ENCODE measurements at places on chromosomes 4 and X. TPM values are rescaled to one million over a fixed set of nuclear protein-coding genes. Genes with fewer than 3 reads are reported as not detected.
A peak's percentile ranks its signal among the peaks of the same experiment; 100 is the strongest.

- H3K4me3 ChIP-seq = peak overlapping the region; percentile 69
- no peaks in the 10 kb centered on the region for H3K27me3 ChIP-seq
- peak overlapping the region; percentile 96 for H3K27ac ChIP-seq
- H3K36me3 ChIP-seq = no peaks in the 10 kb centered on the region
Observed at GRCh38 chr4:73070074-73070390, 516 bp upstream of the COX18 start.

DNA sequence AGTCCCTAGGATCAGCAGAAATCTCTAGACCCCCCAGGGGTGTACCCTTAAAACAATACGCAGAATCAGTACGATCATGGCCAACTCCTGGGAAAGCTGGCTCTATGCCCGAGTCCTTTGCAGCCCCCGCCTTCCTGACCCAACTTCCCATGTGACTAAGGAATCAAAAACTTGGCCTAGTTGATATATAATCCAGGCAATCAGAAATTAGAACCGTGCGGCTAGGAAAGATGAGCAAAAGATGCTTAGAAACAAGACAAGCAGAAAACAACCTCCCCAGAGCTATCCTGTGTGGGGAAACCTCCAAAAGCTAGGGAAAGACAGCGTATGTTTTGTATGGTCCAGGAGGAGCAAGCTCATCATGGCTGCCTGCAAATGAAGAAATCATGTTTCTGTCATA lies 110.0 kb downstream of the PPARGC1A start:
- H3K27ac ChIP-seq = no peak overlapping the region
- DNase-seq = no peak
- no peak overlapping the region for H3K4me3 ChIP-seq
- no peaks in the 10 kb centered on the region for H3K36me3 ChIP-seq
- H3K27me3 ChIP-seq = no peaks in the 10 kb centered on the region
- no peaks in the 10 kb centered on the region for H3K4me1 ChIP-seq

- no peaks in the 10 kb centered on the region for H3K36me3 ChIP-seq
- DNase-seq = peak; percentile 54
- peak within 1 kb of the TSS; percentile 25 for H3K27ac ChIP-seq
- peak within 1 kb of the TSS; percentile 56 for H3K4me3 ChIP-seq
- peaks cover 9% of the 10 kb centered on the region for H3K27me3 ChIP-seq
Observed at GRCh38 chr4:5708449-5709206, at the start of gene EVC2. Gene EVC2 (minus strand): TSS chr4:5708559. CDS start chr4:5708513, 46 bp downstream.

GRCh38 chr4:79759793-79760192 lies 313.2 kb downstream of the ANTXR2 start:
- no peak overlapping the region for H3K27ac ChIP-seq
- DNase-seq = no peak
- no peaks in the 10 kb centered on the region for H3K27me3 ChIP-seq
- H3K36me3 ChIP-seq = no peaks in the 10 kb centered on the region
- no peak overlapping the region for H3K4me3 ChIP-seq
- H3K4me1 ChIP-seq = no peaks in the 10 kb centered on the region

- H3K27ac ChIP-seq = peak overlapping the region; percentile 56
- H3K27me3 ChIP-seq = no peaks in the 10 kb centered on the region
- H3K36me3 ChIP-seq = peaks cover 53% of the 10 kb centered on the region
- peak; percentile 21 for DNase-seq
- H3K4me1 ChIP-seq = no peaks in the 10 kb centered on the region
Observed at GRCh38 chr4:1234309-1234695, 14.6 kb downstream of the CTBP1 start.

- H3K27ac ChIP-seq = no peak overlapping the region
- no peaks in the 10 kb centered on the region for H3K27me3 ChIP-seq
- no peaks in the 10 kb centered on the region for H3K36me3 ChIP-seq
- no peak overlapping the region for H3K4me3 ChIP-seq
- H3K4me1 ChIP-seq = no peaks in the 10 kb centered on the region
Observed at GRCh38 chr4:3022112-3022511, 52.2 kb downstream of the HTT-AS start.

The CD99L2 gene
- 29.9 TPM for total RNA-seq

The TCEAL2 gene
- total RNA-seq = not detected

The SPANXC gene
- total RNA-seq = not detected

The C1QTNF7 gene
- 0.15 TPM for total RNA-seq

The MUC7 gene
- total RNA-seq = not detected

All from right lobe of liver (tissue), 6 donors.